ENCODE measurements at places on chromosomes 16 and 17. TPM values are rescaled to one million over a fixed set of nuclear protein-coding genes. Genes with fewer than 3 reads are reported as not detected.

GRCh38 chr17:45791935-45792334 lies 7.8 kb downstream of the CRHR1 start:
- DNase-seq = no peak

DNA sequence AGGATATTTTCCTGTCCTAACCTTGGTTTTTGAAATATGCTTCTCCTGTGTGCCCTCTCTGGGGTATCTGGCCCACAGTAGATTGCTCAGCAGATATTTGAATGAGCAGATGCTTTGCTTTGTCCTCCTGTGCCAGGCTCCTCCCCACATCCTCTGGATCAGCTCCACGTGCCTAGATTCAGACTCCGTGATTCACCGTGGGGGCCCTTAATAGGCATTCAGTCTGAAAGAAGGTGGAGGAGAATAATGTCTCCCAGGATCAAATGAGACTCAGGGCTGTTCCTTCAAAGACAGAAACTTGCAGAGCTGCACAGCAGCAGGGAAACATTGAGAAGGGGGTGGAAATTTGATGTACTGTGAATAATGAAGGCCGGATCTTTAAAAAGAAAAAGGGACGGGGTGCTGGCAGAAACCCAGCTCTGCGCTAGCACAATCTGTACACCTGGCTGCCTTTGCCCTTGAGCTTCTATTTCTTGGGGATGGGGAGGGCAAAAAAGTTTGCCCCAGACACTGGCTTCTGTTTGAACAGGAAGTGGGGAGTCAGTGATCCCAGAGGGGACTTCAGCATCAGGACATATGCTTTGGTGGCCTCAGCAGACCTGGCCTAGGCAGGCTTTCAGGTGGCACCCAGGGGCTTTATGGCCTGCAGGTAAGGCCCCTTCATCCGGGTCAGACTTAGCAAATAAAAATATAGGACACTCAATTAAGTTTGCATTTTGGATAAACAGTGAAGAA lies 15.9 kb upstream of the SLC12A3 start:
- no peak for DNase-seq

GRCh38 chr16:70494202-70494770 lies 29.1 kb downstream of the COG4 start:
- no peak for DNase-seq

DNA sequence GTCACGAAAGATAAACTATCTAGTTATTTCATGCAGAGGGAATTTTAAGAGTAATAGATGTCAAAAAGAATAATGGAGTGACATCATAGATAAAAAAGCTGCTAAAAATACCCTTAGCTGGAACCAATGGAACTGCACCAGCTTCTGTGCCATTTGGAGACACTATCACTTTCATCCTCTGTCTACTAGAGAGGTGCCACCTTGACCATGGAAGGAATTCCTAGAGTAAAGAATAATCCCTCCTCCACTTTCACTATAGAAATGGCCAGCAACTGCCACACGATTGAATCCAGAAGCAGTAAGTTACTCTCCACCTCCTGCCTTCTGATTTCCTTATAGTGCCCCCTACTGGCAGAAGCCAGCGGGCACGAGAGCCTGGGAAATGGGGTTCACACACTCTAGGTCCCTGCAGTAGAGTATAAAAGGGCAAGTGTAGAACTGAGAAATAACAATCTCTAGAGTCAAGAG lies 2.8 kb upstream of the ALDH3A2 start:
- DNase-seq = peak; percentile 66

GRCh38 chr16:86410529-86410928 lies 99.8 kb upstream of the FOXF1 start:
- DNase-seq = no peak

GRCh38 chr16:16096121-16096857 lies 127.0 kb downstream of the ABCC6 start:
- DNase-seq = no peak

DNA sequence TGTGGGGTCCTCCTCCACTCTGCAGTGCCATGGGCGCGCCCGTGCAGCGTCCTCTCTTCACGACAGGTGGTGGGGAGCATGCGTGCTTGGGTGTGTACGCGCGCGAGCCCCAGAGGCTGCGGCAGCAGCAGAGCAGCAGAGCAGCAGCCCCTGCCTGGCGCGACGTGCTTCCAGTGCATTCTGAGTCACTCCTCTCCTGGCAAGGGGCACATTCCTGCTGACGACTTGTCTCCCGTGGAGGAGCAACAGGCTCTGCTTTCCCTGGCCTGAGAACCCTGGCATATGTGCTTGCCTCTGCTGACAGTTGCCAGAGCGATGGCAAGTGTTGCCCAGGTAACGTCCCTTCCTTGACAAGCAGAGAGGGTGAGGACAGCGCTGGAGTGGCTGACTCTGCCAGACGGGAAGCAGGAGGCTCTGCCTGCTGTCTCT lies 133.8 kb upstream of the PLCG2 start:
- no peak for DNase-seq

GRCh38 chr16:11234884-11235702 lies 20.9 kb downstream of the SOCS1 start:
- DNase-seq = no peak

DNA sequence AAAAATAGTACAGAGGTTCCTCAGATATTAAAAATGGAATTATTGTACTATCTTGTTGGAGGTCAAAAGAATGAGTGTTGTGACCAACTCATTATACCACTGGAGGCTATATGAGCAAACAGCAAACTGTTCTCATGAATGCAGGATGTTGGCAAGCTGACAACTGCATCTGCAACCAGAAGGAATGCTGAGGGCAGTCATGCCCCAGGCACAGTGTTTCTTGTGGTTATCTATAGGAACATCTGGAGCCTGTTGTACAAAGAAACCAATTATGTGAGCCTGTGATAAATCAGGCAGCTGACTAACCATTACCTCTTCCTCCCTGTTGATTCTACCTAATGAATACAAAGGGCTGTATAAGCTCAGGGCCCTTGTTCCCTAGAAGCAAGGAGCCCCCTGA lies 2057.1 kb downstream of the TP53TG3F start:
- no peak for DNase-seq

- peak; percentile 16 for DNase-seq
Measured at GRCh38 chr17:79981661-79982101, 54.0 kb downstream of the TBC1D16 start.

GRCh38 chr16:47358816-47359215 lies 102.0 kb downstream of the ITFG1 start:
- no peak for DNase-seq

DNA sequence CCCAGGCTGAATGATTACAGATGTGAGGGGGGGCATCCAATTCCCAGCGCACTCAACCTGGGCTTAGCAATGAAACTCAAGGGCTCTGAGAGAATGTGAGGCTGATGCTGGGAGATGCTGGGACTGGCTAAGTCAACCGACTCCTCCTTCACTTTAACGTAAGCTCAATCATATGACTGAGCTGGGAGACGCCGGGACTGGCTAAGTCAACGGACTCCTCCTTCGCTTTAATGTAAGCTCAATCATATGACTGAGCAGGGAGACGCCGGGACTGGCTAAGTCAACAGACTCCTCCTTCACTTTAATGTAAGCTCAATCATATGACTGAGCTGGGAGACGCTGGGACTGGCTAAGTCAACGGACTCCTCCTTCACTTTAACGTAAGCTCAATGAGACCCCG lies 179.4 kb downstream of the VPS53 start:
- no peak for DNase-seq

- no peak for DNase-seq
Measured at GRCh38 chr16:49399594-49400364, 26.2 kb downstream of the C16orf78 start.

- DNase-seq = no peak
Measured at GRCh38 chr17:13569398-13570123, 32.2 kb downstream of the HS3ST3A1 start.

- no peak for DNase-seq
Measured at GRCh38 chr17:12201294-12201880, 180.7 kb downstream of the MAP2K4 start.

DNA sequence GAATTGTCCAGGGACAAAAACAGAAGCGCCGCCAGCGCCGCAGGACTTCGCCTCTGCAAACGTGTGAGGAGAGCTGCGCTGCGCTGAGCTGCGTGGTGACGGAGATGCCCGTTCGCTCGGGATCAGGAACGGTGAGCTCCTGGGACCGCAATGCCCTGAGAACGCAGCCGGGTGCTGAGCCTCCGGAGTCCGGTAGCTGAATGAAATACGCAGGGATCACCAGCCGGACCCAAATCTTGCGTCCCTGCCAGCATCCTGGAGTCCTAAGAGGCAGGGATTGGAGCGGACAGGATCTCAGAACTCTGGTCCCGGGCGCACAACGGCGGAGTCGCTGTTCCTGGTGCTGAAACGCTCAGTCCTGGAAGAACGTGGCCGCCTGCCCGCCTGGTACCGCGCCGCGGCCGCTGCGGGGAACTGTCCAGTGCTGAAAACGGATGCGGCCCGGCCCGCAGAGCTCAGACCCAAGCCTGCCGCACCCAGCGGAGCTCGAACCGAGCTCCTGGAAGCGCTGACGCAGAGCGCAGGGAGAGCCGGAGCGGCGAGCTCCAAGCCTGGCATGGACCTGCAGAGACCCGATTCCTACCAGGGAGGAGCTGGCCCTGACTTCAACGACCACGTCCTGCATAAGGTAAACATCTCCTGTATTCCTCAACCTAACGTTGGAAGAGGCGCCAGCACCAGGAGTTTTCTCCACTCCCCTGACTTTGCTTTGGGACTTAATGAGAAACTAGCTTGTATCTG lies 41.5 kb downstream of the CD300LF start:
- DNase-seq = peak; percentile 86

TCAP gene
- total RNA-seq = 3.2 TPM

PIRT gene
- not detected for total RNA-seq

GJC1 gene
- 1.0 TPM for total RNA-seq

EVI2A gene
- 74.9 TPM for total RNA-seq

TBC1D3C gene
- 5.0 TPM for total RNA-seq

OTOA gene
- total RNA-seq = 0.14 TPM

VAT1L gene
- total RNA-seq = not detected

SKAP1 gene
- total RNA-seq = 96.0 TPM

KRT24 gene
- total RNA-seq = not detected

SLC9A5 gene
- total RNA-seq = 3.5 TPM

All from activated naive CD8-positive, alpha-beta T cell treated with anti-CD3 and anti-CD28 coated beads, Interleukin-2, amount 10 ng/mL, durations not matched to agents 7 days and 5 days (primary cell).